ENCODE measurements at places on chromosomes 1 and 21.

DNA sequence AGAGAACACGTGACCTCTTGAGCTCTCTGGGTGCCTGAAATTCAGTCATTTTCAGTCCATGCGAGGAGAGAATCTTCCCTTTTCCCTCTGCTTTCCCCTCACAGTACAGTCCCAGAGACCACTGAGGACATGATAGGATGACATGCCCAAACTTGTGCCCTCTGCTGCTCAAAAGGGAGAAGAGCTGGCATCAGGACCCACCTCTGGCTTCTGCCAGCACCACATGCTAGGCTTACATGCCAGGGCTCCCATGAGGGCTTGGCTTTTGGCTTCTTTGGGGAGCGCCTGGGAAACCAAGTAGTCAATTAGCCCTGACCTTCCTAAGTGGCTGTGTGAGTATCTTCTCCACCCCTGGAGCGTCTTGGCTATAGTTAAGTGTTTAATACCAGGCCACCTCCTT lies 13.8 kb upstream of the KCNQ4 start:
- peak; percentile 19 for DNase-seq

DNA sequence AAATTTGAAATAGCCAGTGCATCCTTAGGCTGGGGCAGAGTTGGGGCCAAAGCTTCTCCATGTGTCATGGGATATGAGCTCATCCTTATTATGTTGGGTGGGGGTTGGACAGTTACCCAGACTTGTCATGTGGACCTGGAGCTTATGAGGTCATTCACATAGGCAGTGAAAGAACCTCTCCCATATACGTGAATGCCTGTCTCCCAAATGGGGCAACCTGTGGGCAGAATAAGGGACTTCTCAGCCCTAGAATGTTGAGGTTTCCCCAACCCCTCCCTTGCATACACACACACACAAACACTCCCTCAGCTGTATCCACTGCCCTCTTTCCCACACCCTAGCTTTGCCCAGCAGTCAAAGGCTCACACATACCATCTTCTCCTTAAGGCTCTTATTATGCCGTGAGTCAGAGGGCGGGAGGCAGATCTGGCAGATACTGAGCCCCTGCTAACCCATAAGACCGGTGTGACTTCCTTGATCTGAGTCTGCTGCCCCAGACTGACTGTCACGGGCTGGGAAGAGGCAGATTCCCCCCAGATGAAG lies 2.3 kb upstream of the IVL start:
- peak; percentile 35 for DNase-seq

DNA sequence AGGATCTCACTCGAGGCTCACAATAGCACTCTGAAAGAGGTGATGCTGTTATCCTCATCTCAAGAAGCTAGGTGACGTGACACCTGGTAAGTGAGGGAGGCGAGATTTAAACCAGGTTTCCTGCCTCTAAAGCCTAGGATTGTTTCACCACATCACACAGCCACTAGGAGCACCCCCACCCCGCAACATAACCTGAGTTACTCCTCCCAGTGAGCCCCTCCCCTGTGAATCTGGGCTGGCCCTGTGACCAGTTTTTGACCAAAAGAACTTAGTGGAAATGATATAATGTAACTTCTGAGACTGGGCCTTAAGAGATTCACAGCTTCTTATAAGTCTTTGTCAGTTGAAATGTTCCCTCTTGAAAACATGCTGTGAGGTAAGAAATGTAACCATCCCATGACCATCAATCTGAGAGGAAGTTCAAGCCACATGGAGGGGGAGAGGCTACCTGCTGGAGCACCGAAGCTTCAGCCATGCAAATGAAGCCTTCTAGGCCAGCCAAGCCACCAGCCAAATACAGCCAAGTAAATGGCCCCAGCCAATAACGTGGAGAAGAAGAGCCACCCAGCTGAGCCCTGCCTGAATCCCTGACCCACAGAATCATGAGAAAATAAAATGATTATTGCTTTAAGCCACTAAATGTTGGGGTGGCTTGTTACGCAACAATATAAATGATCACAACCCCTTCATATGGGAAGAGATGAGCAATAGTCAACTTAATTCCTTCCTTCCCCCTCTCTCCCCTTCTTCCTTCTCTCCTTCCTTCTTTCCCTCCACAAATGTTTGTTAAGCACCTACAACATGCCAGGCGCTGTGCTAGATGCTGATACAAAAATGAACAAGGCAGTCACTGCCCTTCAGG lies 61.0 kb upstream of the FAM20B start:
- DNase-seq = no peak

DNA sequence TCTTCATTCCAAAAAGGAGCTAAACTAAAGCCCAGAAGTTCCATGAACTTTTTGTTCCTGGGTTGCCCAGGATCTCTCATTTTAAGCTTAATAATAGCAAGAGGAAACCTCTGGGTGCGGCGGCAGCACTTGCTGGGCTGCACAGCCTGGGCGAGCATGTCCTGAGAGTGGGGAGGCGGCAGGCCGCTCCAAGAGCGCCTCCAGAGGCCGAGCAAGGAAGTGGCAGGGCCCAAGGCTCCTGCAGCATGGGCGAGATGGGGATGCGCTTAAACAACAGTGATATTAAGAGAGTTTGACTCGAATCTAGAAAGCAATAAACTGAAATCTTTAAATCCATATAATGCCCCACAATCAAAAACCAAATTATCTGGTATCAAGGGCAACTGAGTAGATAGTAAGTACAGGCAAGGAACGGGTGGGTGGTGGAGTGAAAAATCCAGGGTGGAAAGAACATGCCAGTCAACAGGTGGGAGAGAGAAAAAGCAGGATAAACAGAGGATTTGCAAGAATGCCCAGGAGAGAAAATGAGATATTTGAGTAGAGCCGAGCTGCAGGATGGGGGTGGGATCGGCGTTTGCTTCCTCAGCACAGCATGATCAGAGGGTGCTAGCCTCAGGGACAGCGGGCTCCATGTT lies 14.1 kb upstream of the TNR start:
- peak; percentile 34 for DNase-seq

GRCh38 chr21:21156957-21157356 lies 158.7 kb downstream of the NCAM2 start:
- no peak for DNase-seq

GRCh38 chr1:175200678-175201521 lies 8.3 kb upstream of the KIAA0040 start:
- DNase-seq = no peak

- DNase-seq = peak; percentile 10
Observed at GRCh38 chr1:83799594-83799993, 199.3 kb downstream of the TTLL7 start.

GRCh38 chr1:27117733-27118439 lies 37.0 kb downstream of the SLC9A1 start:
- no peak for DNase-seq

DNA sequence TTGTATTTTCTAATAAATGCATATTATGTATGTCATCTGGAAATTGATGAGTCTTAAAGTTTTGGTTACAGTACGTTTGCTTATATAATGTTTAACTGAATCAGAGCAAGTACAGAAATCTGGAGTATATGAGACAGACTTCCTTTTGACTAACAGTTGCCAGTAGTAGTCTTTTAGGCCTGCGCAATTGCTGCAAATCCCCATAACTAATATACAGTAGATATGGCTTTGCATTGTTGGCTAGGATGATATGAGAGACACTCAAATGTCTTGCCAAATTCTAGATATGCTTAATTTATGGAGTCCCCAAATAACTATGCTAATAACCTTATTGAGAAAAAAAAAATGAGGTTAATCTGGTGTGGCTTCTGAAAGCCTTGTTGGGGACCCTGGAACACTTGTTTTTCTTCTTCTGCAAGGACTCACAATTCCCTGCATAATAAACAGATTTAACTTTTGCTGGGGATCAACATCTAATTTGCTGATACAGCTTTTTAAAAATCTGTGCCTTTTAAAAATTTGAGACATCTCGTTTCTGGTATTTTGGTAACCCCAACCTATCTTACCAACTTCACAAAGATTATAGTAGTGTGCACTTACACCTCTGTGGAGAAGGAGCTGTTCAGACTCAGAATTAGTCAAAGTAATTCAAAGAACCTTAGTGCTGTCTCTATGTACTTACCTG lies 22.9 kb downstream of the EXO1 start:
- DNase-seq = no peak

DNA sequence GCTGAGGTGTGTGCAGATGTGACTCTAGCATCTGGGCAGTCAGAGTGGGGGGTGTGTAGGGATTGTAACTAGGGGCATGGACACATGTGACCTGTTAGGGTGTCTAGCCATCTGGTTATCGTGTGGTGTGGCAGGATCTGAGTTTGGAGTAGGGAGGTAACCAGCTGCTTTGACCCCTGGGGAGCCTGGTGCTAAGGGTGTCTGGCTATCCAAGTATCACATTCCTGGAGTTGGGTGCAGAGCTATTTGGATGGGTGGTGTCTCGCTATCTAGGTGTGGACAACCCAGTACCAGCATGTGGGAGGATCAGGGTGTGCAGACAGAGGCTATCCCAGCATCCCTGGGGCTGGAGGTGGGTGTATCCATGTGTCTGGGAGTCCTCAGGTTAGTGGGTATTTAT lies 4.7 kb downstream of the PTPRU start:
- DNase-seq = no peak

- DNase-seq = no peak
Observed at GRCh38 chr1:213621077-213621476, 366.7 kb upstream of the PROX1 start.

DNA sequence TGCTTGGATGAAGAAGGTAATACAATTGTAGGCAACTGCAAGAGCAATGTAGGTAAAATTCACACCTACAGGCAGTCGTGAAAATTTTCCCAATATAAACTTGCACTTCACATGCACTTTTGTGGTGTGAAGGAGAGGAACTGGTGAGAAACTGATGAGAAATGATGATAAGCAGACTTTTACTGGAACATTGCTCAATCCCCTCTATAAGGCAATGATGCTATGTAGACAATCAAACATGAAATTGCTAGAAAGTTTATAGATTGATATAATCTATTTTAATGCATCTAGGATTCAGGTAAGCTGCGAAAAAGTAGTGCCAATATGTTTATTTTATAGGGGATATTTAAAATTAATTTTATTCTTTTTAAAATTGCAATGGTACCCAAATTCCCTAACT lies 802.2 kb downstream of the KCNT2 start:
- DNase-seq = no peak

GRCh38 chr1:87760155-87760554 lies 431.5 kb downstream of the LMO4 start:
- DNase-seq = no peak

GRCh38 chr1:193890935-193891334 lies 704.5 kb upstream of the B3GALT2 start:
- DNase-seq = no peak

DNA sequence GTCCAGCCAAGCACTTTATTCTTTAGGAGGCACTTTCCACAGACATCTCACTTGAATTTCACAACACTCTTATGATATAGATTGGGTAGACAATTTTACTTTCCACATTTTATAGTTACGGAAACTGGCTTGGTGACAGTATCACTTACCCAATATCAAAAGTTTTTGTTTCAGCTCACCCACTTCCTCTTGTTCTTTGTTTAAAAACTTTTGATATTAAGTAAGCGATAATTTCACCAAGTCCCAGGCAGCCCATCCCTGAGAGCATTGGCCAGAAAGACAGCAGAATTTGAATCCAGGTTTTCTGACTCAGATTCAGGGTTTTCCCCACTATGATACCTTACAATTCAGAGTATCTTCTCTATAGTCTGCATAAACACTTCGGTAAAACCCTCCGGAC lies 60.0 kb downstream of the LRIG2 start:
- peak; percentile 19 for DNase-seq

- DNase-seq = peak; percentile 8
Observed at GRCh38 chr1:173527151-173527826, 50.2 kb downstream of the PRDX6 start.

DNA sequence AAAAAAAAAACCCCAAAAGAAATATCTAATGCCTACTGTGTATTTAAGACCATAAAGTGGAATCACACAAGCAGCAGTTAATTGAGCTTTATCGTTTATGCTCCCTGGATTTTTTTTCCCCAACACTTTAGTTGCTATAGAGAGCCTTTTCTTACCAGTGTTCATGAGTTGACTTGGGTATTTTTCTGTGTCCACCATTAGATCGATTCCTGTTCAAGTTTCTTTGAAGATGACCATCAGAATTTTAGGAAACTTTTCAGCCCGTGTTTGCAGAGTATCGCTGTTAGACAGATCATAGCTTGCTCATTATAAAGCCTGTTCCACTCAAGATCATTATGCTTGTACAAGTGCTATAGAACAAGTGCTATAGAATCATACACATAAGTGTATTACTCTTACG lies 1.5 kb downstream of the RALGPS2 start:
- no peak for DNase-seq

- no peak for DNase-seq
Observed at GRCh38 chr1:204624631-204625216, 60.8 kb downstream of the LRRN2 start.

- DNase-seq = no peak
Observed at GRCh38 chr1:27047914-27048313, 35.3 kb upstream of the TENT5B start.

DNA sequence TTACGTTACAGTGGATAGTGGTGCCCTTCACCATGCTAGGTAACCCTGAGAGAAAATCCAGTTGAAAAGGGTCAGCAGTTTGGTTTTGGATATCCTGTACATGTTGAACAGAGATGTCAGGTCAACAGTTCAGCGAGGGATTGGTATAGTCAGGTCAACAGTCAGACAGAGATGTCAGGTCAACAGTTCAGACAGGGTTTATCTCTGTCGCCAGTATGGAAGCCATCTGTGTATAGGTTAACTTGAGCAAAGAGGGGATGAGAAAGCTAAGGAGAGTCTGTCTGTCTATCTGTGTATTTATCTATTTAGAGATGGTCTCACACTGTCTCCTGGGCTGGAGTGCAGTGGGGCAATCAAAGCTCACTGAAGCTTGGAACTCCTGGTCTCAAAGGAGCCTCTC lies 17.7 kb downstream of the DHDDS start:
- DNase-seq = no peak

DNA sequence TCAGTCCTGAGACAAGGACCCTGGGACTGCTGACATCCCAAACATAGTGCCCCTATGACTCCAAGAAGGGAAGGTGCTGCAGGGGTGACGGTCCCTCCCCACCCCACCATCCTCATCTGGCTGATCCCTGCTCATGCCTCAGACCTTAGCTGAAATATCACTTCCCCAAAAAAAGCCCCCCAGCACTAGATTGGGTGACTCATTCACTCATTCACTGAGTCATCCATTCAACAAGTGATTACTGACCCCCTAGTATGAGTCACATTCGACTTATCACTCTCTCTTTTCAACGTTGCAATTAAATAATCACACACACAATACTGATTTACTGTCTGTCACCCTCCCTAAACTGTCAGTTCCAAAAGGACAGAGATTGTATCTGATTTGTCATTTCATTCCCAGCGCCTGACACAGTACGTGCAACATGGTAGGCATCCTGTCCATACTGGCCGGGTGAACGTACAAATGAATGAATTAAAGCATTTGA lies 48.6 kb downstream of the HIVEP3 start:
- peak; percentile 12 for DNase-seq

GRCh38 chr1:208025031-208025430 lies 114.1 kb upstream of the CD34 start:
- no peak for DNase-seq

- no peak for DNase-seq
Observed at GRCh38 chr1:46526691-46527291, 24.7 kb downstream of the KNCN start.

- peak; percentile 21 for DNase-seq
Observed at GRCh38 chr1:51058858-51059257, 43.2 kb upstream of the C1orf185 start.

- peak; percentile 11 for DNase-seq
Observed at GRCh38 chr1:244209955-244210354, 158.9 kb downstream of the ZBTB18 start.

Measured in suppressor macrophage (primary cell).